RPMI8226 (cell line): ENCODE measurements at places on chromosomes 7 and 10.

- DNase-seq, result peak; percentile 57
These were observed 52.5 kb downstream of the PRF1 start for GRCh38 chr10:70549962-70550458.

GRCh38 chr10:21927631-21928353 is 75.7 kb downstream of the DNAJC1 start:
- no peak for DNase-seq

GRCh38 chr7:158754746-158755444 is 50.3 kb upstream of the NCAPG2 start:
- no peak for DNase-seq

- DNase-seq, result no peak
These were observed 39.1 kb upstream of the TMEM236 start for GRCh38 chr10:17712717-17713471.

- no peak for DNase-seq
These were observed 103.5 kb downstream of the RAB18 start for GRCh38 chr10:27607591-27607990.

- no peak for DNase-seq
These were observed 170.6 kb downstream of the UBE2H start for GRCh38 chr7:129781928-129782817.

- no peak for DNase-seq
These were observed 41.7 kb downstream of the HTRA1 start for GRCh38 chr10:122503012-122503411.

DNA sequence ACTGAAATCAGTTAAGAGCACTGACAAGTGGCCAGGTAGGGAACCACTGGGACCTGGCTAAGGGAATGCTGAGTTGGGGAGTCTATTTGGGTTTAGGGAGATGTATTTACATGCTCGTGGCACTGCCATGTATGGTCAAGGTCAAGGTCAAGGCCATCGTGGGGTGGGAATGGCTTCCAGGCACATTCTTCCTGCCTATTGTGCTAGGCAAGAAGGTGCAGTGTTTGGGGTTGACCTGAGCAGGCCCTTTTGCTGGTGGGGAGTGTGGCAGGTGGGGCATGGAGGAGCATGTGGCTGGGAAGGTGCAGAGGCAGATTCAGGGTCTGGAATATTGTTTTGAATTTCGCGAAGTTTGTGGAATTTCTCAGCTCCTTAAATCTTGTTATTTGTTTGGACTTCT is 17.8 kb downstream of the FAM241B start:
- DNase-seq, result no peak

- no peak for DNase-seq
These were observed 68.9 kb downstream of the MYOF start for GRCh38 chr10:93413252-93413689.

DNA sequence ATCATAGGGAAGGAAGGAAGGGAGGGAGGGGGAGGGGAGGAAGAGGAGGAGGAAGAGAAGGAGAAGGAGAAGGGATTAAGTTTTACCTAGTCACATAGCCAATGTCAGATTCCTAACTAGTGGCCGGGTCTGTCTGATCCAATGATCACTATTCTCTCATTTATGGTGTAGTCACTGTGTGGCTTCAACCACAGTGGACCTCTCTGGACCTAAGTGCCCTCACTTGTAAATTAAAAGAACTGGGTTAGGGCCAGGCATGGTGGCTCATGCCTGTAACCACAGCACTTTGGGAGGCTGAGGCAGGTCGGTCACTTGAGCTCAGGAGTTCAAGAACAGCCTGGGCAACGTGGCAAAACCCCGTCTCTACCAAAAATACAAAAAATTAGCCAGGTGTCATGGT is 6.6 kb upstream of the SERPINE1 start:
- DNase-seq, result no peak
